ENCODE measurements at places on chromosomes 13 and 19.

GRCh38 chr13:31967155-31967554 is 64.4 kb upstream of the FRY start:
- no peak for DNase-seq

DNA sequence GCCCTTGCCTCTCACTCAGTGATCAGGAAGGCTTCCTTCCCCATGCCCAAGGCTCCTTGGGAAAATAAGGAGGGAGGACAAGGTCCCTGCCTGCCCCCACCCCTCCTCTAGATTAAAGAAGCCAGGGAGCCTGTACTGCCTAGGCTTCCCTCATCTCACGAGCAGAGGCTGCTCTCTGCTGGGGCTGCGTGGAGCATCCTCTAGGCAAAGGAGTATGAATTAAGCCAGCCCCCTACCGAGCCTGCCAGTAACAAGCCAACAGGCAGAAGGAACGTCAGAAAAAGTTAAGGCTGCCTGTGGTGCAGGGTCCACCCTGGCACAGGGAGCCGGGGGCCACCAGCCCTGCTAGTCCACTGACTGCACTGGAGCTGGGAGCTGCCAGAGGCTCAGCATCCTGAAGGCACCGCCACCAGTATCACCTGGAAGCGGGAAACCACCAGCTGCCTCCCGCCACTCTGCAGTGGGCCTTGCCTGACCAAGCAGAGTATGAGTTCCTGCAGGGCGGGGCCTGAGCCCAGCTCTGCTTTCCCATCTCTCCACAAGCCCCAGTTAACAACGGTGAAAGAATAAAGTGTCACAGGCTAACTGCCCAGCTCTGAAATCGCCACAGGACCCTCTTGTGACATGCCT is 6.8 kb downstream of the NAPA start:
- DNase-seq = no peak

- peak; percentile 86 for DNase-seq
Measured at GRCh38 chr13:97043302-97043701, 49.0 kb upstream of the OXGR1 start.

DNA sequence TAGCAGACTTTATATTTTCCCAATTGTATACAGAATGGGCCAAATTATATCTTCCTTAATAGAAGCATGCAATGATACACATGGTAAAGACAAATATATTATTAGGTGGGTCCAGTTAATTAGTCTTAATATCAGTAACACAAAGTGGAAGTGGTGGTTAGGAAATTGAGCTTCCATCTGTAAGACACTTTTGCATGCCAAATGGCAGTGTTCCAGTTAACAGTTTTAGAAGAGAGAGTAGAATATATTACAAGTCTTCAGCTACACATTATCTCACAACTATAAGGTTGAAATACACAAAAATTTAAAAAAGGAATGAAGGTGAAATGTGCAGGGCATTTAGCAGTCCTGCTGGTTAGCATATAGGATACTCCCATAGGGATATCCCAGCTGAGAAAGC is 536.5 kb downstream of the PCDH9 start:
- no peak for DNase-seq

- no peak for DNase-seq
Measured at GRCh38 chr13:20161951-20162300, 1.1 kb upstream of the GJA3 start.

GRCh38 chr19:46470376-46470775 is 987 bp downstream of the PNMA8A start:
- DNase-seq = no peak

GRCh38 chr13:41250993-41251392 is 12.4 kb downstream of the MTRF1 start:
- DNase-seq = no peak

GRCh38 chr19:2603334-2603733 is 99.2 kb downstream of the GNG7 start:
- peak; percentile 78 for DNase-seq

DNA sequence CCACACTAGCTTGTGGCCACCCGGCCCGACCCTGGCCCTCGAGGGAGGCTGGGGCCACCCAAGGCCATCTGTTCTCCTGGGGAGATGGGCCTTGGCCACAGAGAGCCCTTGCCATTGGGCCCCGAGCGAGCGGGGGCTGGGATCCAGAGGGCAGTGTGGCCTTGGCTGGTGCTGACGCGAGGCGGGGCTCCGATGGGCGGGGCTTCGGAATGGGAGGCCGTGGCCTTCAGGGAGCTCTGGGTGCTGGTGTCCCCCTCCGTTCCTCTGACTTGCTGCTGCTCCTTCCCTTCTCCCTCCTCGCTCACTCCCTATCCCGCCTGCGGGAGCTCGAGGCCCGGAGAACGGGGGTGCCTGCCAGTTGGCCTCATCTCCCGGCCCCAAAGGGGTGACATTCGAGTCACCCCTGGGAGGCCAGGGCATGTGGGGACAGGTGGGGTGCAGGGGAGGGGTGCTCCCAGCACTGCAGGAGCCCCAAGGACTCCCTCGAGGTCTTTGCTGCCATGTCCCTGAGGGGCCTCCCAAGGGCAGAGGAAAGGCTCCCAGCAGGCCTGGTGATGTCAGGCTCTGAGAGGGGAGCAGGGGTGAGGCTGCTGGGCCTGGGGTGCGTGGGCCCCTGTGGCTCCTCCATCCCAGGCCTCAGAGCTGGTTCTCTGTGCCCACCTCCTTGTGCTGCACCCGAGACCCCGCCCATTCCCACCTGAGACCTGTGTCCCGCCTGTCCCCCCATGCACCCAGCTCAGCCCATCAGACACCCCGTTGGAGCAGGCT is 4.2 kb downstream of the NCLN start:
- no peak for DNase-seq

DNA sequence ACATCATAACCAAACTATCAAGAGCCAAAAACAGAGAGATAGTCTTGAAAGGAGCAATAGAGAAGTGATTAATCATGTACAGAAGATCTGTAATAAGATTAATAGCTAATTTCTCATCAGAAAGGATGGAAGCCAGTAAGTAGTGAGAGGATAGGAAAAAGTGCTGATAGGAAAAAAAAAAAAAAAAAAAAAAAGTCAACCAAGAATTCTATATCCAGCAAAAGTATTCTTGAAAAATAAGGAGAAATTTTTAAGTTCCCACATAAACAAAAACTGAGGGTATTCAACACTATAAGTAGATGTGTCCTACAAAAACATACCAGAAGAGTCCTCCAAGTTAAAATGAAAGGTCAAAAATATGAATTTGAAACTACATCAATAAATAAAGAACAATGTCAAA is 218.7 kb upstream of the GPC6 start:
- no peak for DNase-seq

- no peak for DNase-seq
Measured at GRCh38 chr13:112686987-112687386, 2.9 kb upstream of the ATP11A start.

- DNase-seq = peak; percentile 53
Measured at GRCh38 chr19:47863514-47863936, 4.5 kb downstream of the TPRX2 start.

DNA sequence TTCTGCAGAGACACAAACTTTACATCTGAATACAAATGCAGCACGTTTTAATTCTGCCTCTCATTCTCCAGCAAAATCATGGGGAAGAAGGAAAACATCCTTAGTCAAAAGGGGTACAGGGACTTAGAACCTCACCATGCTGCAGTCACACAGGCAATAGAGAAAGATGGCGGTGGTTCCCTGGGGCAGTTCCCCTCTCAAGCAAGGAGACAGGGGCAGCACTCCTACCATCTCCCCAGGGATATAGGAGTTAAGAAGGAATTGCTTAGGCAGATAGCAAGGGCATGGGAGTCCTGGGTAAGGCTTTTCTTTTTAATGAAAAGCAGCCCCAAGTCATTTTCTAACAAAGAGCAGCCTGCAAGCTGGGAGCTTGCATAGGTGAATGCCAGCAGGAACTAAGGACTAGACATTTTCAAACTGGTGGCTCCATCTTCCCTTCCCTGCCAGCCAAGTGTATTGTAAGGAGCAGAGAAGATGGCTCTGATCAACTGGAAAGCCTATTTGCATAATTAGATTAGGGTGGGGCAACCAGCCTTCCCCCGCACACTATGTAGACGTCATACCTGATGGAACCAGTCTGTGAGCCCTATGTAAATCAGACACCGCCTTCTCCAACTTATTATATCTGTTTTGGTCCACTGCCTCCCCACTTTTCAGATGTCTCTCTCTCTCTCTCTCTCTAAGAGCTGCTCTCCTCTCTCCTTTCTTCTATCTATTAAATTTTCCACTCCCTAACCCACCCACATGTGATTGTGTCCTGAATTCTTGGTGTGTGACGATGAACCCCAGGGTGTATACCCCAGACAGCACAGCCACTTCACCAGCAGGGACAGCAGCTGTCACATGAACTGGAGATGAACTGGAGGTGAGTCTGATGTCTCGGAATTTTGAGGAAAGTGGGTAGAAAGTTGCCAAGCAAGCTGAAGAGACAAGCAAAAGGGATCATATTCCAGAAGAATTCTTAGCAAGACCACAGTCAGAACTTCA is 514.5 kb downstream of the IRS2 start:
- DNase-seq = peak; percentile 48

GRCh38 chr13:108621462-108621861 is 7.9 kb upstream of the MYO16 start:
- no peak for DNase-seq

GRCh38 chr19:10580979-10581631 is 6.0 kb downstream of the AP1M2 start:
- peak; percentile 91 for DNase-seq

DNA sequence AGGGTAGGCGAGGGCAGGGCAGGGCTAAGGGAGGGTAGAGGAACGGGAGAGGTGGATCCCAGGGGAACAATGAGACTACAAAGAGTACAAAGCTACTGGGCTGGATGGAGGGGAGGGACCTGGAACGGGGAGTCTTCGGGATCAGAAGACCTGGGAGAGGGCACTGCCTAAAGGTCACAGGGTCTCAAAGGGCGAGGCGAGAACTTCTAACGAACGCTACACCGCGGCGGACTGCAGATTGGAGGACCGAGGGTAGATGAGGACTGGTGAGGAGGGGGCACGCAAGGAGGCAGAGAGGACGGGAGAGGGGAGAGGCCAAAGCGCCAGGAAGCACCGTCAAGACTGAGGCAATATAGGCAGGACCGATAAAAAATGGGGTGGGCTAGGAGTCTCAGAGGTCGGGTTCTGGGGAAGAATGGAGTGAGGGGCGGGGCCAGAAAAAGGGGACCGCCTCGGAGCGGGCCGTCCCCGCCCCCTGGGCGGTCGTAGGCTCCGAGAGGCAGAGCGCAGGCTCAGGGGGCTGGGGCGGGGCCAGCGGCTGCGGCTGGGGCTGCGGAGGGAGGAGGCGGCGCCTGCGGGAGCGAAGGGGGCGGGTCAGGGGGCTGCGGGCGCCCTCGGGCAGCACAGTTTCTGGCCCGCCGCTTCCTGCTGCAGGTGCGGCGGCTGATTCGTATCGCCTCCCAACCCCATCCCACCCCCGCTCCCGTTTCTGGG is 1.3 kb upstream of the KCNC3 start:
- no peak for DNase-seq

DNA sequence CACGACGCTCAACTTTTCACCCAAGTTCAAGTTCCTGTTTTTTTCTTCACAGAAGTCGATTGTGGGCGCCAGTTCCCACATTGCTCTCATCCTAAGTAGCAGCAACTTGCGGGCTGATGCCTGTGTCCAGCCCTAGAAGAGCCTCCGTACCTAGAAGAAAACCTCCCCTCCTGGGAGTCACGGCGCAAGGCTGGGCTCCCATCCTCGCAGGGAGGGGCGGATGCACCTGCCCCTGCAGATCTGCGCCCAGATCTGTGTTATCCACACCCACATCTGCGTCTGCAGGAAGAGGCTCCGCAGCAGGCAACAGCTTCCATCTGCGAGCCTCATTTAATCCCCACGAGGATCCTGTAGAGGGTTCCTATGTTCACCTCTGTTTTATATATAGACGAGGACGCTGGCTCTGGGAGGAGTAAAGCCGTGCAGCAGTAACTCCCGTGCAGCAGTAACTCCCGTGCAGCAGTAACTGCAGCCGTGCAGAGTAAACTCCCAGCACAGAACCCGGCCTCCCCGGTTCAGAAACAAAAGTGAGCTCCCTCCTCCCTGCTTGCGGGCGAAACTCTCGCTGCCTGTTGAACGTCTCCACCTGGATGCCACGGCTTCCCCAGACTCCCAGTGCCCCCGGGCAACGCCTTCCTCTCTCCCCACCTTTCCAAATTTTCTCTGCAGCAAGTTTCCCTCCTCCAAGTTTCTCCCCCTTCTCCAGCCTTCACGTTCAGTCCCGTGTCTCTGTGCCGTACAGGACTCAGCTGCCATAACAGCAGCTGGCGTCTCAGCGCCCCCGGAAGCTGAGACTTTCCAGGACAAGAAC is 23.5 kb upstream of the LAIR1 start:
- DNase-seq = no peak

GRCh38 chr19:5627395-5627904 is 4.6 kb downstream of the SAFB start:
- DNase-seq = no peak

DNA sequence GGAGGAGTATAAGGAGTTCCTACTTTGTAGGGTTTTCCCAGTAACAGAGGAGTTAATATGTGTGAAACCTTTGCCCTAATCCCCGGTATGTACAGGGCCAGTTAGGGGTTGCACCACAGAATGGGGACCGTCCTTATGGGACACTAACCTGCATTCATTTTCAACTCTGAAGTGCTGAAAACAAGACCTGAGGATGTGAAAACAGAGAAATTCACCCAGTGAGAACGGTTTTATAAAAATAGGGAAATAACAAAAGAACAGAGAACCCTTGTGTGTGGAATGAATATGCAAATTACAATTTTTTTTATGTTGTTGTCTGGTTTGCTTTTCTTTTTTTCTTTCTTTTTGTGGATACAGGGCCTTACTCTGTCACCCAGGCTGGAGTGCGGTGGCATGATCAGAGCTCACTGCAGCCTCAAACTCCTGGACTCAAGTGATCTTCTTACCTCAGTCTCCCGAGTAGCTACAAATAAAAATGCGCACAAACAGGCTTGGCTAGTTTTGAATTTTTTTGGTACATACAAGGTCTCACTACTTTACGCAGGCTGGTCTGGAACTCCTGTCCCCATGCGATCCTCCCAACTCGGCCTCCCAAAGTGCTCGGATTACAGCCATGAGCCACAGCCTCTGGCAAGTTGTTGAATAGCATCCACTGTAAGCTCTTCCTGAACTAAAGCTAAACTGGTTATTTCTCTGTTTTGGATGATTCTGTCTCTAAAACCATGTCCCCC is 10.6 kb downstream of the CLC start:
- DNase-seq = no peak

DNA sequence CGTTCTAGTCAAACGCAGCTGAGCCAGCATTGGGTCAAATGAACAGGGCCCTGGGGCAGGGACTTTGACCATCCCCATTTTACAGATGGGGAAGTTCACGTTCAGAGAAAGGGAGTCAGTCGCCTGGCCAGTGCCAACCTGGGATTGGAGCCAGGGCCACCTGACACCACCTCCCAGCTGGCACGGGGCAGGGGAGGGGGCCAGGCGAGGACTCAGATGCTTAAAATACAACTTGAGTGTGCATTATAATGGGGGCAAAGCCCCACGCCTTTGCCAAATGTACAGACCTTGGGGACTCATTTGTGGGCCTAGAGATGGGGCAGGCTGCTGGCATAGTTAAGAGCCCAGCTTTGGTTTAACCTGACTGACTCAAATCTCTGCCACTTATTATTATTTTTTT is 14.6 kb downstream of the PRR12 start:
- no peak for DNase-seq

GRCh38 chr19:1266129-1266915 is 2.8 kb upstream of the CIRBP start:
- DNase-seq = peak; percentile 86

Data from astrocyte of the spinal cord (primary cell).